ENCODE measurements at places on chromosomes 1 and 21. TPM values are rescaled to one million over a fixed set of nuclear protein-coding genes. Genes with fewer than 3 reads are reported as not detected.

DNA sequence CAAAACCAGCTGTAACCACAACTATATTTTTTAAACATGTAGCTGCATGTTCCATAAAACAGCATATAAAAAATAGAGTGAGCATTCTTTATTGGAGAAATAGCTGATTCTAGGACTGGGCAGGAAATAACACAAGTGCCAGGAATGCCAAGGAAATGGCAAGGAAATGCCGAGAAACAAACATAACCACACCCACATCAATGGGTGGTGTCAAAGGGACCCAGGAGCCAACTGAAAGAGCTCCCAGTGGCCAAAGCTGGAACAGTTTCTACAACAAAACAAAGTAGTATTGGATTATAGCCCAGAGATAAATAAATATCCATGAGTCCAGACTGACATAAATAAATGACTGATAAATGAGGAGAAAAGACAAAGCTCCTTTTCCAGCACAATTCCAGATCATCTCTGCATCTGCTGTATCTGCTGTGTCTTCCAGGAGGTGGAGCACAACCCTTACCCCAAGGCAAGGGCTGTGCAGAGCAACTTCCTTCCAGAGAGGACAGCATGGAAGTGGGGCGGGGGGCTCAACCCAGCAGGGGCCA is 28.1 kb downstream of the ADARB1 start:
- DNase-seq: no peak

DNA sequence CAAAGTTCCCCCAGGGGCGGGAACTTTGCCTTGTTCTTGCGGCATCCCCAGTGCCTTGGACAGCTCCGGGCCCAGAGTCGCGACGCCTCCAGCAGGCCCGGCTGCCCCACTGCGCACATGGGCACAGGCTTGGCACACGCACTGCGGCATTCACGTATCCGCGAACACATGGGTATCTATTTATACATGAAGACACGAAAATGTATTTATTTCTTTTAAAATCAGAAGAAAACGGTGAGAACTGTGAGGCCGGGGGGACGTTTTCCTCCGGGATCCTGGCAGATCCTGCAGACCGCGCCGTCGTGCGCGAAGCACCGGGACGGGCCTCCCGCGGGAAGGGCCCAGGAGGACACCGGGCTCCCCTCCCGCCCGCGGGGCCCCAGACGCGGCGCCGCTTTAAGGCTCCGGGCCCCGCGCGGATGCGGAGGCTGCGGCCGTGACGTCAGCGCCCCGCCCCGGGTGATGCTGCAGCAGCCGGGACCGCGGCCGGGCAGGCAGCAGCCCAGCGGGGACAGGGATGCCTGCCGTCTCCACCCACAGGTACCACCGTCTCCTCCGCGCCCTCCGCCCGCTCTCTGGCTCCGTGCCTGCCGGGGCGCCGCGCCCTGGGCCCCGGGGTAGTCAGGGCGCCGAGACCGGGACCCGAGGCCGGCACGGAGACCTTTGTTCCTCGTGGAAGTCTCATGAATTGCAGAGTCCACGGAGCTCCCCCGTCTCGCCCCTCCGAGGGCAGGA is at the start of gene SLC45A1:
TSS of gene SLC45A1 (plus strand) at position 468 of the 735 bp plus-strand sequence. CDS start 6,216 bp downstream, outside the sequence.
- no peak for DNase-seq

DNA sequence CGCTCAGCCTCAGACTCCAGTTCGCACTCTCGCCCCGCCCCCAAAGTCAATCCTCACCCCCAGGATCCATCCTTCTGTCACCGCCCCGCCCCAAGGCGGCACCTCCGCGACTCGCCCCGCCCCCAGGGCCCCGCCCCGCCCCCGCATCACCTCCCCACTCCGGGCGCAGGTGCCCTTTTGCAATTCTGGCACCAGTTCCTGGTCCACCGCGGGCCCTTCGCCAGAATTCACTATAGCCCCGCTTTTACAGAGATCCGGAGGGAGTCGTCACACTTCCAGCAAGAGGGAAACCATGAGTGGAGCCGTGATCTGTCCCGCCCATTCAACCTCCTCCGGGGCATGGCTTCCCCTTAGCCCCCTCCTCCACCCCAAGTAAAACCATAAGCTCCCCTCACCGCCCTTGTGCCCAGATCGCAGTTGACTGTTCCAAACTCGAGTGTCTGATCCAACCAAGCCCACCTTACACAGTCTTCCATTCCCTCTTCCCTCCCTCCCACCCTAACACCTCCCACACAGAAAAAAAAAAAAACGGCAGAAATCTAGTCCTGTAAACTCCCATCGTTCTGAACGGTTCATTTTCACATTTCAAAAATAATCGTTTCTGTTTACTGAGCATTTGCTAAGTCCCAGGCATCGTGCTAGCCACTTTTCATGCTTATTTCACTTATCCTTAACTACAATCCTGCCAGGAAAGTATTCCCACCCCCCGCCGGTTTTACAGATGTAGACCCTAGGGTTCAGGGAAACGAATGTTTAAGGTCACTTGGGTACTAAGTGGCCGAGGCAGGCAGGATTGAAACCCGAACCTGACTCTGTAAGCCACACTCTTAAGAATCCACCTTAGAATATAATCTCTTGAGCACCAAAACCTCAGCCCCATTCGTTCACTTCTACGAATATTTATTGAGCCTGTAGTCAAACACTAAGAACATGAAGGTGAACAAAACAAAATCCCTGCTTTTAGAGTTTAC is 1.3 kb upstream of the DNAJC16 start:
- no peak for DNase-seq

GPR37L1 gene
- polyA plus RNA-seq: 0.16 TPM

RAB7B gene
- polyA plus RNA-seq: 3.8 TPM

WNT3A gene
- polyA plus RNA-seq: 0.16 TPM
